ENCODE measurements at places on chromosomes 11 and 22.

DNA sequence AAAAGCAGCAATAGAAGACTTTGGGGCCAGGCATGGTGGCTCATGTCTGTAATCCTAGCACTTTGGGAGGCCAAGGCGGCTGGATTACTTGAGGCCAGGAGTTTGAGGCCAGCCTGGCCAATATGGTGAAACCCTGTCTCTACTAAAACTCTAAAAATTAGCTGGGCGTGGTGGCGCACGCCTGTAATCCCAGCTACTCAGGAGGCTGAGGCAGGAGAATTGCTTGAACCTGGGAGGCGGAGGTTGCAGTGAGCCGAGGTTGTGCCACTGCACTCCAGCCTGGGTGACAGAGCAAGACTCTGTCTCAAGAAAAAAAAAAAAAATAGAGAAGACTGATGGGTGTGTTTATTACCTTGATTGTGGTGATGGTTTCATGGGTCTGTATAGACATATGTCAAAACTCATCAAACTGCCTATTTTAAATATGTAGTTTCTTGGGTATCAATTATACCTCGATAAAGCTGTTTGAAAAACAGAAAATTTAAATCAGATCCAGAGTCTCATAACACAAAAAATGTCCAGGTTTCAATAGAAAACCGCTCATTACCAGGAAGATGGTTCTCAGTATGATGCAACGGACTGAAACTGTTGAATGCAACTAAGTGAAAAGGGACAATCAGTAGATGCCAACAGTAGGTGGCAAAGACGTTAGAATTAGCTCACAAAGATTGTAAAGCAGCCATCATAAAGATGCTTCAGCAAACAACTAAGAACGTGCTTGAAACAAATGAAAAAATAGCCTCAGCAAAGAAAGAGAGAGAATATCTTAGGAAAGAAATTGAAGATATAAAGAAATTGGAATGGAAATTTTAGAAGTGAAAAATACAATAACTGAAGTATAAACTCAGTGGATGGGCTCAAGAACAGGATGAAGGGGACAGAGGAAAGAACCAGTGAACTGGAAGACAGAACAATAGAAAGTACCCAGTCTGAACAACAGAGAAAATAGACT lies 33.1 kb upstream of the SEPTIN5 start:
- DNase-seq = no peak

GRCh38 chr22:19149991-19150390 lies at the start of gene GSC2:
GSC2 (minus strand) TSS chr22:19150292; CDS start chr22:19150283, 9 bp downstream.
- DNase-seq = no peak

DNA sequence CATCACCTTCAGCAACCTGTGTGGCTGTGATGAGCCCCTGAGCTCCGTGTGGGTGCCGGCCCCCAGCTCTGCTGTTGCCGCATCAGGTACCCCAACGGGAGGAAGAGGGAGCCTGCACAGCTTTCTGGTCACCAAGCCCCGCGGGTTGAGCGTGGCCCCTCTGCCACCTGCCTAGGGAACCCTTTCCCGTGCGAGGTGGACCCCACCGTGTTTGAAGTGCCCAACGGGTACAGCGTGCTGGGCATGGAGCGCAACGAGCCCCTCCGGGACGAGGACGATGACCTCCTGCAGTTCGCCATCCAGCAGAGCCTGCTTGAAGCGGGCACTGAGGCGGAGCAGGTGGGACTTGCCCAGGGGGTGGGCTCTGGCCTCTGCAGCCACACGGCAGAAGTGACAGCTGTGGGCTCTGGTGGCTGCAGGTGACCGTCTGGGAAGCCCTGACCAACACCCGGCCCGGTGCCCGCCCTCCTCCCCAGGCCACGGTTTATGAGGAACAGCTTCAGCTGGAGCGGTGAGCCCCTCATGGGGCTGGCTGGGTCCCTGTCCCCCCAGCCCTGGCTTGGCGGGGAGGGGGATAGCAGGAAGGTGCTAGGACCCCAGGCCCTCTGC lies 1.9 kb upstream of the SSH3 start:
- no peak for DNase-seq

GRCh38 chr11:3225159-3225758 lies 6.6 kb upstream of the MRGPRG start:
- DNase-seq = no peak

DNA sequence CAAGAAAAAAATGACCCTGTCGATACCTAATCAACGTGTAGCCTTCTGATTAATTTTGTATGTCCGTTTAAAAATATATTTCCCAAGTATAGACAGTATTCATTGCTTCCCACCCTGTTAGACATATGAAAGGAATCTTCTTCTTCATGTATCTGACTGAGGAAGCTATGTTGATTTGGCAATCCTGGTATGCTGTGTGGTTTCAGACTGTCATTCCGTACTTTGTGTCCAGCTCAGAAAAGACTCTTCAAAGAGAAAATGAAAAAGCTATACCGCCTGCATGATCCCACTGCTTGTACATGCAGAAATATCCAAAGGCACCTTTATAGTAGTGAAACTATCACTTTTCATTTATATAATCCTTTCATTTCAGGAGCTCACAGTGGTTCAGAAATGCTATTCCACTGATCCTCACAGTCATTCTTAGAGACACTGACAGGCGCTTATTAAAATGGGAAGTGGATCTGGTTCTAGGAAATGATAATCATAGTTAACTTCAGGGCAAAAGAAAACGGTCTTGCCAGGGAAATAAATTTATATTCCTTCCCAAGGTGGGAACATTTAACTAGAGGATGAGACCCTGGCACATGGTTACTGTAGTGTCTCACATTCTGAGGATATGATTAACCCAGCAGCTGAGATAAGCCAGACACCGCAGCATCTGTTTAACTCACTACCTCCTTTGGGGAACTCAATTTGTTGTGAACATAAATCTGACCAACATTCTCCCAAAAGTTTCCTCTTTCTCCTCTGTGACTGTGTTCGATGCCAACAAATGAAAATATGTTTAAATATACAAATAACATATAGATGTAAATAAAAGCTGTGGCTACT lies 599.2 kb upstream of the LUZP2 start:
- DNase-seq = no peak

DNA sequence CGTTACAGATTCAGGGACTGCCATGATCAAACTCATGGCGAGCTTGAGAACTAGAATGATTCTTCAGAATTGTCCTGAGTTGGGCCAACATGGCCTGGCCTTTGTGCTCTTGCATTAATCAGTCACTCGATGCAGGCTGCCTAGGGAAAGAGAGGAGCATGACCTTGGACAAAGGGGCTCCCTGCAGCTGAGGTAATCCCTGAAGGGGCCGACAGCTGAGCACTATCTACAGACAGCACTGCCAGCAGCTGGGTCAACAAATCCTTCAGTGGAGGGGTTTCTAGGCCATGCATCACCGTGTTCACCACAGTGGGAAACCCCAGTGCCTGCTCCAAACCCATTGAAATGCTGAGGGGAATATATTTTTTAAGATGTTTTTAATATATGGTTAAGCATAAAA lies 159.5 kb upstream of the POU2AF2 start:
- DNase-seq = no peak

DNA sequence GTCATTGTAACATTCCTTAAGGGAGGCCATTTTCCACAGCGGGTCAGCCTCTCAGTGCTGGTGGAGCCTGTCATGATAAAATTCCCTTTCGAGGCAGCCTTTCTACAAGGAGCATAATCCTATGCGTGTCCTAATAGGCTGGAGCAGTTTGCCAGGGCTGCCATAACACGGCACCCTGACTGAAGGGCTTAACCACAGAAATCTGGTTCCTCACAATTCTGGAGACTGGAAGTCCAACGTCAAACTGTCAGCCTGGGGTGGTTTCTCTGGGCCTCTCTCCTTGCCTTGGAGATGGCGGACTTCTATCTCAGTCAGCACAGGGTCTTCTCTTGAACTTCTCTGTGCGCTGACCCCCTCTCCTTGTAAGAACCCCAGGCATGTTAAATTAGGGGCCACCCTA lies 1.4 kb upstream of the RGL4 start:
- DNase-seq = no peak

DNA sequence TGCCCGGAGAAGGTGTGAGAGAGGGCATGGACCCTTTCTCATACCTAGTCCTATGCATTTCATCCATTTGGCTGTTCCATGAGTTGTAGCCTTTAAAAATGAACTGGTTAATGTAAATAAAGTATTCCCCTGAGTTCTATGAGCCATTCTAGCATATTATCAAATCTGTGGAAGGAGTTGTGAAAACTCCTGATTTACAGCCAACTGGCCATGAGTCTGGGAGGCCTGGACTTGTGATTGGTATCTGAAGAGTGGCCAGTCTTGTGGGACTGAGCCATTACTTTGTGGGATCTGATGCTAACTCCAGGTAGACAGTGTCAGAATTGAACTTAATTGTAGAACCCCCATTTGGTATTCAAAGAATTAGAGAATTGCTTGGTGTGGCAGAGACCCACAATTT lies 48.4 kb downstream of the FAM118A start:
- no peak for DNase-seq

DNA sequence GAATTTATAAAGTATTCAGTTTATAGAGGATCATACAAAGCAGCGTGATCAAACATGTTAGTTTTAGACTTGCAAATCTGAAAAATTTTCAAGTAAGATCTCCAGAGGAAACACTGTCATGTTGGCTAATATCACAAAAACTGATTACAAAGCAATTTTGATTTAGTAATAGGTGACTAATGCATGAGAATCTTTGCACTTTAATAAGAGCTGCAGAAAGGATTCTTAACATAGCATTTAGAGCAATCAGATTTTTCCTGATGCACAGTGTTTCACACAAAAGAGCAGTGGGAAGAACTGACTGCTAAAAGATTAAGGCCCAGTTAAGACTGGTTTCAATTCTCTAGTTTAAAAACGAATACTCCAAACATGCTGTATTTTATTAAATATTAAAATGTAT lies 321.2 kb downstream of the GUCY1A2 start:
- no peak for DNase-seq

- DNase-seq = no peak
Measured at GRCh38 chr22:35597692-35598395, 19.3 kb downstream of the MB start.

DNA sequence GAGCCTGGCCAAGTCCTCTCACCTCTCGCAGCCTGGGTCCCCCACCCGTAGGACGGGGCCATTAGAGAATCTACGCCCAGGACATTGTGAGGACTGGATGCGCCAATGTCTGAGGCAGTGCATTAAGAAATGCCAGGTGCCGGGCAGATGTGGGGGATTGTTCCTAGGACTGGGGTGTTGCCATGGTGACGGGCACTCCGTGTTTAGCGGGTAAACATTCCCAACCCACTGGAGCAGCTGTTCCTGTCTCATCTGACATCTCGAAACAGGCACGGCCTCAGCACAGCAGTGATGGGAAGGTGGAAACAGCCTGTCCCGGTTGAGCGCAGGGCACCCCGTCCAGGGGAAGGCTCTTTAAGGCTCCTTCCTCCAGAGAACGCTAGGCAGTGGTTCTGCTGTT lies 99.6 kb upstream of the RTL6 start:
- DNase-seq = peak; percentile 98

DNA sequence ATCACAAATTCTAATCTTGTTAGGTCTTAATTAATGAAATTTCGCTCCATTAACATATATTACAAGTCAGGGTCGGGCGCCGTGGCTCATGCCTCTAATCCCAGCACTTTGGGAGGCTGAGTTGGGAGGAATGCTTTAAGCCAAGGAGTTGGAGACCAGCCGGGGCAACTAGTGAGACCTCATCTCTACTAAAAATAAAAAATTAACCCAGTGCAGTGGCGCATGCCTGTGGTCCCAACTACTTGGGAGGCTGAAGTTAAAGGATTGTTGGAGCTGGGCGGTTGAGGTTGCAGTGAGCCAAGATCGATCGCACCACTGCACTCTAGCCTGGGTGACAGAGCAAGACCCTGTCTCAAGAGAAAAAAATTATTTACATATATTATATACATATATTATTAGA lies 1.9 kb downstream of the TMA7B start:
- no peak for DNase-seq

DNA sequence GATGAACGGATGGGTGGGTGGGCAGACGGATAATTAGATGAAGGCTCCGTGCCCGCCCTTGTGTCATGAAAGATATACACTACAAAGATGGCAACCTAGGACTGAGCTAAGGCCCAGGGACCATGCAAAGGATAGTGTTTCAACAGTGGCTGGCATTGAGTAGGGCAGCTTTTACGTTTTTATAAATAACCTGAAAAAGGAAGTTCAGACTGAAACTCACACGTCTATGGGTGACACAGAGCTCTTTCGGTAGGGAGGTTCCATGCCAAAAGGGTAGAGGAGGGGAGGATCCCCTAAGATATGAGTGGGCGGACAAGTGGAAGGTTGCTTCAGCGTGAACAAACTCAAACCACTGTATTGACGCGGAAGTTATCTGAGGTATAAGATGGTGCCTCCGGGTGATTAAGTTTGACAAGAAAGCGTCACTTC lies 90.5 kb downstream of the UBASH3B start:
- DNase-seq = no peak

GRCh38 chr11:59053387-59053786 lies 32.7 kb upstream of the GLYATL1B start:
- no peak for DNase-seq

DNA sequence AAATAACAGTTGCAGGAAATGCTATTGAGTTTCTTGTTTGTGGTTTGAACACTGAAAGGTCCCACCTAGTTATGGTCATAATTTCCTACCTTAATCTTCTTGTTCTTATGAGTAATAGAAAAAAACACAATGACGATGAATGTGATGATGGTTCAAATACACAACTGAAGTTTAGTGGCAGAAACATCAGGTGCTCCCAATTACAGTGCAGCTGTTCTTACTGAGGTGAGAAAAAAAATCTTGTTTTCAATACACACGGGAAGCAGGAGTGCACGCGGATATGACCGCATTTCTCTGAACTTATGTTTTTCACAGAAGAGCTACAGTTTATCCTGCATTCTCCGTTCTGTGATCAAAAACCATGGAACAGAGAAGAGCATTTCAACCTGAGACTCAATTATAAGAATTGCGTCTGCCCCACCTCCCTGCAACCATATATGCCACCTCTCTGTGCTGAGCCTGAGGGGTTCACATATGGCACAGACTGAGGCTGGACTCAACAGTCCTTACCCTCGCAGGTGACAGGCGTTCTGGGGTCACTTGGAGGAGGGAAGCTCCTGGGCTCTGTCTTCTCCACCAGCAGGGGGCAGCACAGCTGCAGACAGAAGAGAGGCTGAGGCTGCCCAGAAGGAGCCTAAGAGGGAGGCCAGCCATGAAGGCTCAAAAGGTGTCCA lies 99.7 kb upstream of the IGLL5 start:
- DNase-seq = peak; percentile 24

DNA sequence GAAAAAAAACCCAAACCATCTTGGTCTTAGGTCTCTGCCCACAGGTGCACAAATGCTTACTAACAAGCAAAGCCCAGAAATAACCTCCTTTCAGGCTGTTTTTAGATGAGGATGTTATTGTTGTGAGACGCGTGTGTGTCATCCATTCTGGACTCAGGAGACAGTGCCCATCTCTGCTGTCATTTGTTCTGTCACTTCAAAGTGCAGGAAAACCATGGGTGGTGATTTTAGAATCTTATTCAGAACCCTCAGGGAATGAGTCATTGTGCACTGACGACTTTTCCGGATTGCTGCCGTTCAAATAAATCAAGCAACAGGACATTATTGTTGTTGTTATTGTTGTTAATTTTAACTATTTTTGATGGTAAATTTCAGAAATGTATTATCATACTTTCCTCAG lies 110.3 kb downstream of the LRRC32 start:
- no peak for DNase-seq

- DNase-seq = no peak
Measured at GRCh38 chr11:134471716-134472455, 59.8 kb upstream of the B3GAT1 start.

GRCh38 chr11:34537636-34538035 lies 24.0 kb upstream of the ELF5 start:
- DNase-seq = no peak

GRCh38 chr11:67195971-67196456 lies 70.3 kb upstream of the GRK2 start:
- no peak for DNase-seq

Measured in NCI-H1694 (cell line).